Activated CD4-positive, alpha-beta T cell treated with anti-CD3 and anti-CD28 coated beads, Interleukin-2, amount 10 ng/mL, durations not matched to agents 7 days and 5 days (primary cell): ENCODE measurements at places on chromosomes 7 and 10.

DNA sequence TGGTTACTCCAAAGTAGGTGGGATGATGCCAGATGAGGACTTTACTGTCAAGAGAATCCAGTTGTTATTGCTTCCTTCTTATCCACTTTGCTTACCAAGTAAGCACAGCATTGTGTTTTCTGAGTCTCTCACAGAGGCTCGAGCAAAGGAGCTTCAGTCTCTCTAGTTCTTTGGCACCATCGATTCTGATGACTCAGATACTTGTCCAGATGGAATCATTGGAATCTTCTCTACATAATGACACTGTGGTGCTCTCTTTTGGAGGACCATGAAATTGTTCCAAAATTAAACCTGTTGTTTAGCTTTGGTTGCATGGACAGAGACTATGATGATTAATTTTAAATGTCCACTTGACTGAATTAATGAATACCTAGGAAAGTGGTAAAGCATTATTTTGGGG lies 132.6 kb downstream of the NXPH1 start:
- no peak overlapping the region for H3K4me3 ChIP-seq
- DNase-seq, result no peak
- H3K36me3 ChIP-seq, result no peaks in the 10 kb centered on the region
- H3K27me3 ChIP-seq, result no peaks in the 10 kb centered on the region
- H3K27ac ChIP-seq, result no peak overlapping the region

- H3K36me3 ChIP-seq, result no peaks in the 10 kb centered on the region
- H3K27me3 ChIP-seq, result no peaks in the 10 kb centered on the region
- no peak overlapping the region for H3K27ac ChIP-seq
- H3K4me3 ChIP-seq, result no peak overlapping the region
Measured at GRCh38 chr10:85649461-85649860, 717.1 kb downstream of the GRID1 start.

DNA sequence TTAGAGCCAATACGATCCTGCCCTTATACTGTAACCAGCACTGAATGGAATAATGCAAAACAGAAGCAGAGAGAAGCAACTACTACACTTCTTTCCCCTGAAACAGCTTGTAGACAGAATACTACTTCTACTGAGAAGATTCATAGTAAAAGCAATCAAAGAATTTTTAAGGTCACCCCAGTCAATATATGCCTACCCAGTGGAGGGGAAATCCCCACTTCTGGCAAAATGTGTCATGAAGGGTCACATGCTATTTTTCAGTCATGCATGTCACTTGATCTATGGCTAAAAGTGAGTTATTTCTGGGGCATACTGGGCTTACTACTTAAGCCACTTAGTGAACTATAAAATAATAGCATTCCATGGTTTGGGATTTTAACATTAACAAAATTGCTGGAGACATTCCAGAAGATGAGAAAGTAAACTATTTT lies 25.6 kb downstream of the IRF5 start:
- no peak overlapping the region for H3K27ac ChIP-seq
- H3K4me3 ChIP-seq, result no peak overlapping the region
- no peak for DNase-seq
- peaks cover 64% of the 10 kb centered on the region for H3K36me3 ChIP-seq
- peaks cover 22% of the 10 kb centered on the region for H3K4me1 ChIP-seq

GRCh38 chr7:91571601-91572000 lies 307.4 kb downstream of the FZD1 start:
- H3K4me3 ChIP-seq, result no peak overlapping the region
- no peaks in the 10 kb centered on the region for H3K4me1 ChIP-seq
- no peaks in the 10 kb centered on the region for H3K36me3 ChIP-seq
- no peak overlapping the region for H3K27ac ChIP-seq
- no peak for DNase-seq

DNA sequence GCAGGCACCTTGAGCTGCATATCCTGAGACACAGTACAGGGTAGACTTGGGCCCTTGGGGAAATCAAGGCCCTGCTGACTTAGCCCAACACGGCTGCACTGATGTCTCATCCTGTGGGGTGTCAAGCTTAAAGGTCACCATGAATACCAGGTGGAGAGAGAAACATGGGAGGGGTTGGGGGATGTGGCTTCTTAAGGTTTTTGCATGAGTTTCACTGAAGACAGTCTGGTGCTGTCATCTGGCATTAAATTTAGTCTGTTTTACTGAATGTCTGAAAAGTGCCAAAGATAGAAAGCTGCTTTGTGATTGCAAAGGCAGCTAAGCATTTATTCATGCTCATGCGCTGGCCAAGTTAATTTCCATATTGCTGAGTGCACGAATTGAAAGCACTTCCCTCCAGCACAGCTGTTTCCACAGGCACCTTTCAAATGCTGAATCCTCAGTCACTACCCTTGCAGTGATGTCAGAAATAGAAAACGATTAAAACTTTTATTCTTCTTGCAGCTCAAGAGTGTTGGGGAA lies 102.1 kb downstream of the OSBPL3 start:
- H3K4me1 ChIP-seq, result peaks cover 28% of the 10 kb centered on the region
- no peaks in the 10 kb centered on the region for H3K27me3 ChIP-seq
- no peak overlapping the region for H3K4me3 ChIP-seq
- H3K27ac ChIP-seq, result peak overlapping the region; percentile 55

- H3K4me3 ChIP-seq, result no peak overlapping the region
- no peaks in the 10 kb centered on the region for H3K27me3 ChIP-seq
- H3K4me1 ChIP-seq, result no peaks in the 10 kb centered on the region
- no peak overlapping the region for H3K27ac ChIP-seq
Measured at GRCh38 chr7:3955026-3955425, 654.0 kb downstream of the SDK1 start.

GRCh38 chr10:97215619-97216260 lies 30.0 kb upstream of the SLIT1 start:
- no peak for DNase-seq
- H3K4me3 ChIP-seq, result no peak overlapping the region
- H3K27ac ChIP-seq, result no peak overlapping the region
- peaks cover 16% of the 10 kb centered on the region for H3K36me3 ChIP-seq
- H3K4me1 ChIP-seq, result peaks cover 29% of the 10 kb centered on the region
- no peaks in the 10 kb centered on the region for H3K27me3 ChIP-seq

DNA sequence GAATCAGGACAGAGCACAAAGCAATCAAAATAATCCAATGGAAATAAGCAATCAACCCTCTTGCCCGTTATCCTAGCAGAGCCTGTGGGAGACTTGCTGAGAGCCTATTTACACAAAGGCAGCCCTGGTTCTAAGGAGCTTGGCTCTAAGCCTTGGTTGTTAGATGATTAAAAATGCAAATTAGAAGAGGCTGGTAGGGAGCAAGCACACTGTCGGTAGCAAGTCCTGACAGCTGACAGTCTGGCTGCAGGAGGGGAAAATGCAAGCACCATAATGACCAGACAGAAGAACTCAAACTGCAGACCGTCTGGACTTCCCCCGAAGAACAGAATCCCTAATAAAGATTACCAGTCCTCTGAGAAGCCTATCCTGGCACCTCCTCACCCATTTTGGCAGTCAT lies 131.8 kb upstream of the CTTNBP2 start:
- H3K4me1 ChIP-seq, result no peaks in the 10 kb centered on the region
- no peaks in the 10 kb centered on the region for H3K27me3 ChIP-seq
- no peak for DNase-seq
- no peak overlapping the region for H3K4me3 ChIP-seq
- no peak overlapping the region for H3K27ac ChIP-seq
